ENCODE measurements at places on chromosomes 7 and 10.

GRCh38 chr10:50809596-50809995 lies 69.9 kb downstream of the ASAH2B start:
- DNase-seq: no peak

DNA sequence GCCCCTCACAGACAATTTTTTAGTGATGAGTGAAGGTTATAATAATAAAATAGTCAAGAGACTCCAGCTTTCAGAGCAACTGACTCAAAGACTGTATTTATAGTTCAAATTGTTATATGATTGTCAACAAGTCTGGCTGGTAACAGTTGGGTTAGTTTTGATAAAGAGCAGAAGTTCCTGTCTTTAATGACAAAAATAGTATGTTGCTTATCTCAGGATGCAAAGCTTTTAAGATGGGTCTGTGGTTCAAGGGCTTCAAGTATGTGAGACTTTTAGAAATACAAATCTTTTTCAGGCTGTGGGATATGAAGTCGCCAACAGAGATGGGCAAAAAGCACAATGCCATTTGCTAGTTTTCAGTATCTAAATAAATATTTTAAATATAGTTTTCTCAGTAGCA lies 118.4 kb downstream of the ABCA13 start:
- DNase-seq: no peak

DNA sequence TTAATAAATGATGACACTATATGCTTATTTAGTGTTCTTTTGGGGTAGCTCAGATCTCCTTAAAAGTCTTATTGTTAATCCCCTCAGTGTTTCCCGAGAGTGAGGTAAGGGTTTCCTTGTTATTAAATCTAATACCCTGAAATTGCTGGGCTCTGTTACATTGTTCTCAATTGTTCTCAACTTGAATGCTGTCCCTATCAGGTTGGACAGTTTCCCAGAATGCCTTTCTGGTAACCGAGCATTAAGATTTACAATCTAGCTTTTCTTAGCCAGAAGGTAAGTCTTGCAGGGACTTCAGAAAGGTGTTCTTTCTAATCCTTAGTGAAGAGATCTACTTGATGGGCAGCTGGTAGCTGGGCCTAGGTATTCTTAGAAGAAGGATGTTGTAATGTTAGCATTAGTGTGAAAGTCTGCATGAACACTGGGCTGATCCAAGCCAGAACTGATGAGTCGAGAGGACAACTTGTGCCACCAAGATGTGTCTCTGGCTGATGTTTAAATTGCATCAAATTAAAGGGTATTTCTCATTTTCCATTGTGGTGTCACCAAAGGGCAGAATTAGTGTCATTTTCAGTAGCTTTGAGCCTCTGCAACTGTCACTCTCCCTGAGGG lies 89.9 kb downstream of the SND1 start:
- DNase-seq: no peak

- DNase-seq: no peak
Observed at GRCh38 chr10:21831986-21832820, 171.3 kb downstream of the DNAJC1 start.

GRCh38 chr10:44983895-44984278 lies 5.3 kb upstream of the DEPP1 start:
- DNase-seq: no peak

DNA sequence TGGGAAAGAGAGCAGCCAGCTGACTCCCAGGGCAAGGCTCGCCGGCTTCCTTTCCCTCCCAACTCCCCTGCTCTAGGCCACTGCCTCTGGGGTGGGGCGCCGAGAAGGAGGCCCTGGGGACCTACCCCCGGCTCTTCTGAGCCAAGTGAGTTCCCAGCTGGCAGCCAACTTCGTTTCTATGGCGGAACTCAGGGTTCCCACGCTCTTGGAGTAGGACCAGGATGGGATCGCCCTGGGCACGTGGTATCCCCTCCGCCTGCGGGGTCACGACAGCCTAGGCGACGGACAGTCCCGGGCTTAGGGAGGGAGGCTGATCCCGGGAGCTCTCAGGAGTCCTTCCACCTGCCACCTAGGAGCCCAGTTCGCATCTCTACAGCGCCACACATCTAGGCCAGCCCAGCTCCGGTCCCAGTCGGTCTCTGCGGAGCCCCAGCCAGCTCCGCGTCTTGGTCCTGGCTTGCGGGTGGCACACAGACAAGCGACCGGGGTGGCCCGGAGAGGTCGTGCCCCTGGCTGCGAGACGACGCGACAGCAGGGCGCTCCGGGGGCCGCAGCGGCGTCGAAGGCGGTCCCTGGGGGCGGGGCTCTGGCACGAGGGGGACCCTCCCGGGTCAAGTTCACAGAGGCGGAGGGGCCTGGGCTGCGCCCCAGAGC lies 20.5 kb upstream of the GATA3 start:
- no peak for DNase-seq

- no peak for DNase-seq
Observed at GRCh38 chr7:71485586-71485985, 353.6 kb downstream of the GALNT17 start.

DNA sequence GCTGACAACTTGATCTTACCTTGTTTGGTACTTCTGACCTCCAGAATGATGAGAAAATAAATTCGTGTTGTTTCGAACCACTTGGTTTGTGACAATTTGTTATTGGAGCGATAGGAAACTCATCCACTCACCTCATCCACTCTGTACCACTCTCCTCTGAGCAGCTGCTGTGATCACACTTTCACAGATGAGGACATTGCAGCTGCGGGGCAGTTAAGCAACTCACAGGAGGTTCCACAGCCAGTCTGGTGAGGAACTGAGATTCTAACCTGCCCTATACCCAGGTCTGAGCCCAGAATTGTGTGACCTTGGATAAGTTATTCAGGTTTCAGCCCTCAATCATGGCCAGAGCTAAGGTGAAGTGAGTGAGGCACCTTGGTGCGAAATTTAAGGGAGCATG lies 35.2 kb downstream of the BTBD16 start:
- DNase-seq: no peak

DNA sequence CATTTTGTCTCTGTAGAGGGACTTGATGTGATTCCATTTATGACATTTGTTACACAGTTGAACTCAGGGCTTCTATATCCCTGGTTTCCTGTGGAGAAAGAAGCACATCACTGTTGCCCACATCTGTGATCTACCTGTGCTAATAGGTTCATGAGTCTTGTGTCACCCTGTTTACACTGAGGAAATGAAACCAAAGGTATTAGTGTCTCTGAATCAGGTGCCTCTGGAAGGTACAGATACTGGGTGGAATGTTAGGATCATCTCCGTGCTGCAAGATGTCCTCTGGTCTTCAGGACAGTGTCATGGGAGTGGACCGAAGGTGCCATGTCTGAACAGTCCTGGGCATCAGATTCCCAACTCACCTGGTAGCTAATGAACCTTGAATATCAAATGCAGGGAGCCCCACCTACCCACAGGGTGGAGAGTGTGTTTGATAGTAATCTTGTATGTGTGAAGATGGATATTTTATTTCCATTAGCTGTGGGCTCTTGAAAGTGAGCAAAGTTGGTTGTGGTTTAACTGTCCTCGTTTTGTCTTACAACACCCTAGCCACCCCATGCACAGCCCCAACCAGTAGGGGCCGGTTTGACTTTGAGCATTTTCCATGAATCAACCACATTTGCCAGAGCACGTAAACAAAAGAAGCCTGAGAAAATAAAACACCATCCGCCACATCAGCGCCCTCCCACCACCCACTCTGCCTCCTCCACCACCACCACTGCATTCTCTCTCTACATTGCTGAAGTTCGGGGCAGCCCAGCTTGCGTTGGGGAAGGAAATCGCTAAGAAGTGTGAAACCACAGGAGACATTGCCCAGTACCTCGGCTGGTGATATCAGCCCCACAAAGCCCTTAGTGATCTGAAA lies 40.7 kb downstream of the TARP start:
- peak; percentile 77 for DNase-seq

- no peak for DNase-seq
Observed at GRCh38 chr7:138632384-138632783, 68.8 kb downstream of the SVOPL start.

GRCh38 chr10:2145926-2146478 lies 408.7 kb upstream of the ADARB2 start:
- no peak for DNase-seq

GRCh38 chr7:25804154-25804553 lies 347.8 kb upstream of the NFE2L3 start:
- DNase-seq: no peak

DNA sequence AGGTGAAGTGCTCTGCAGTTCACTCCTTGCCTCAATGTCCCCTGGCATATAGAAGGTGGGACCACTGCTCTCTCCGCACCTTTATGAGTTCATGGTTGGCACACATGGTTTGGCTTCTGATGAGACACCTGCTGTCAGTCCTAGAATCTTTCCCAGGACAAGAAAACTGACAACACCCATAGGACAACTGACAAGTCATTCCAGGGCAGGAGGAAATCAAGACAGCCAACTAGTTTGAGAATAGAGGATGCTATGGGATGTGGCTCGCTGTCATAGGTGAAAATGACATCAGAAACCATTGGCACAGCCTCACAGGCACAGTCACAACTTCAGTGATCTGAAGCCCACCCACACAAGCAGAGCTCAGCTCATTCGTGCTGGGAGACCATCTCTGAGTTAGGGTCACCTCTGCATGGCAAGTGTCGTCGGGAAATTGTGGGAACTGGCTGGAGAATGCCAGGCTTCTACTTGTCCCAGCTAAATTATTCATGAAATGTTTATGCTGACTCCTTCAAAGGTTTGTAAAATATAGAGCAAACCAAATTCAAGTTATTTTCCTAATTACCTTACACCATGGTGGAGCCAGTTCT lies 762.4 kb downstream of the GRID1 start:
- DNase-seq: no peak

DNA sequence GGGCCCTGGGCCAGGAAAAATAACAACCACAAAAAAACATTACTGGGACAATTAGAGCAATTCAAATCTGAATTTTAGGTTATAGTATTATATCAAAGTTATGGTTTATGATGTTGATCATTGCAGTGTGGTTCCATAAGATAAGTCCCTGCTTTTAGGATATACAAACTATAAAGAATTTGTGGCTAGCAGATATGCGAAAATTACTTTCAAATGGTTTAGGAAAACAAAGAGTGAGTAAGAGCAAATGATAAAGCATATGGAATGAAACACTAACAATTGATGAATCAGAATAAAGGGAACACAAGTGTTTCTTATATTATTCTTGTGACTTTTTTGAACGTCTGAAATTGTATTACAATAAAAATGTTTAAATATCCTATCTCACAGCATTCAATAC lies 64.4 kb upstream of the HECTD2 start:
- DNase-seq: no peak

Data from stimulated activated naive CD8-positive, alpha-beta T cell treated with anti-CD3 and anti-CD28 coated beads, Interleukin-15, Interleukin-2, amounts not matched to agents 100 U/mL and 50 U/mL, for 24 hours (primary cell).